ENCODE measurements at places on chromosomes 13 and 19. TPM values are rescaled to one million over a fixed set of nuclear protein-coding genes. Genes with fewer than 3 reads are reported as not detected.

The C13orf46 gene
- 0.88 TPM for polyA plus RNA-seq

GRCh38 chr13:75850916-75851315, 214.8 kb downstream of the LMO7 start:
- no peaks in the 10 kb centered on the region for H3K36me3 ChIP-seq
- no peak overlapping the region for H3K27ac ChIP-seq
- no peak for DNase-seq
- no peaks in the 10 kb centered on the region for H3K27me3 ChIP-seq

DNA sequence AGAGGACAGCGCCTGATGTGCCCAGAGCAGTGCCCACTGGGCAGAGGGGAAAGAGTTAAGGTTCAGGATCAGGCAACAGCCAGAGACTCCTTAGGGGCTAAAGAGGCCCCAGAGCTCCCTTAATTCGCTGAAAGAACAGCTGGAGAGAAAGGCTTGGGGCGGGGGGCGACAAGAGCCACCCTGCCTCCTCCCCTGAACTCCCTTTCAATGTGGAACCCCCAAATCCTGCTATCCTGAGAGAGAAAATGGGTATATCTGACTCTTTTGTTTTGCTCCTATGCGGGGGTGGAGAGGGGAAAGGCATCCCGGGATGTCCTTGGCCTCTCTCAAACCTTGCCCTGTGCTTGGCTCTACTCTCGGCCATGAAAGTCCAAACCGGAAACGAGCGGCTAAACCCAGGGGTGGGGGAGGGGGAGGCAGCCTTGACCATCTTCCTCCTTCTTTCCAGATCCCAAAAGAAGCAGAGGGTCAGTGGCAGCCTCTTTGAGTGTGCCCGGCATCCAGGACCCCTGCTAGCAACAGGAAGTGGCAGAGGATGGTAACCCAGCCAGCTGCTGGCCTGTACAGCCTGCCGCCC, 4.7 kb downstream of the PRKACA start:
- H3K4me1 ChIP-seq: peaks cover 46% of the 10 kb centered on the region
- peak overlapping the region; percentile 68 for H3K27ac ChIP-seq
- no peak overlapping the region for H3K4me3 ChIP-seq
- H3K36me3 ChIP-seq: no peaks in the 10 kb centered on the region
- H3K27me3 ChIP-seq: no peaks in the 10 kb centered on the region
- DNase-seq: peak; percentile 74

DNA sequence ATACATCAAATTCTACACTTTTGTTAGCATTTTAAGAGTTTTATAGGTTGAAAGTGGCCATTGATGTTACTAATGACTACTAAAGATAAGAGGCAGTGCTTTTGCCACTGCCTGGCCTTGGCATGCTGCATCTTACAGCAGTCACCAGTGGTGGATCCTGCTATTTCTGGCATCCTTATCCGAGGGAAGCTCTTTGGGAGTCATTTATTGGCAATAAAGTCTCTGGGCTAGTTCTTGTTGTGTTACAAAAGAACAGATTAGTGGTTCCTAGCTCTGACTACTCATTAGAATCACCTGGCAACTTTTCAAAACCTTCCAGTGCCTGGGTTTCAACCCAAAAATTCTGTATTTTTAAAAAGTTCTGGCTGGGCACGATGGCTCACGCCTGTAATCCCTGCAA, 94.5 kb downstream of the ZMYM2 start:
- H3K36me3 ChIP-seq: no peaks in the 10 kb centered on the region
- H3K27ac ChIP-seq: peak overlapping the region; percentile 11
- H3K4me1 ChIP-seq: no peaks in the 10 kb centered on the region

The MISP3 gene
- 4.0 TPM for polyA plus RNA-seq

- no peaks in the 10 kb centered on the region for H3K27me3 ChIP-seq
- H3K4me1 ChIP-seq: peaks cover 19% of the 10 kb centered on the region
- no peak overlapping the region for H3K27ac ChIP-seq
- DNase-seq: peak; percentile 89
- H3K4me3 ChIP-seq: no peak overlapping the region
Observed at GRCh38 chr19:45524575-45525129, 17.4 kb downstream of the VASP start.

- no peaks in the 10 kb centered on the region for H3K36me3 ChIP-seq
- H3K4me1 ChIP-seq: no peaks in the 10 kb centered on the region
- H3K27me3 ChIP-seq: no peaks in the 10 kb centered on the region
Observed at GRCh38 chr13:31890946-31891345, 140.6 kb upstream of the FRY start.

The TMEM272 gene
- polyA plus RNA-seq: 0.03 TPM

GRCh38 chr13:112131713-112132113, 64.8 kb downstream of the SOX1 start:
- H3K27ac ChIP-seq: no peak overlapping the region
- DNase-seq: no peak
- no peaks in the 10 kb centered on the region for H3K4me1 ChIP-seq
- H3K36me3 ChIP-seq: no peaks in the 10 kb centered on the region

GRCh38 chr13:48783181-48783630, 129.5 kb downstream of the CYSLTR2 start:
- peak overlapping the region; percentile 38 for H3K27ac ChIP-seq
- no peaks in the 10 kb centered on the region for H3K4me1 ChIP-seq
- peak; percentile 85 for DNase-seq
- H3K4me3 ChIP-seq: no peak overlapping the region

- H3K4me3 ChIP-seq: no peak overlapping the region
- no peaks in the 10 kb centered on the region for H3K27me3 ChIP-seq
- no peak overlapping the region for H3K27ac ChIP-seq
- DNase-seq: no peak
Observed at GRCh38 chr13:76596216-76596615, 290.0 kb downstream of the KCTD12 start.

DNA sequence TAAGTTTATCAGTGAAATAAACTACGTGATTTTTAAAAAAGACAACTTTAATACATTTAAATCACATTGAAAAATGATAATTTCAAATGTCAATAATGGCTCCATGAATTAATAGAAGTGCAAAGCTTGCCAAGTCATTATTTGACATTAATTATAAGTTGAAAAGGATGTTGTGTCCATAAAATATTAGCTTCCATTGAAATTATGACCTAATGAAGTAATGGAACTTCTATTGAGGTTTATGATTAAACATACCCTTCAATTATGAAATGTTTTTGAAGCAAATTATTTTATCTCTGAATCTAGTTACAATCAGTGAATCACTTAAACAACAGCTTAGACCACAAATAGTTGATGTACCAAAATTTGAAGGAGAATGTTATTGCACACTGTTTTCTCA, 144.2 kb downstream of the SLITRK6 start:
- no peak overlapping the region for H3K27ac ChIP-seq
- no peaks in the 10 kb centered on the region for H3K4me1 ChIP-seq
- H3K27me3 ChIP-seq: no peaks in the 10 kb centered on the region
- no peaks in the 10 kb centered on the region for H3K36me3 ChIP-seq
- DNase-seq: no peak
- no peak overlapping the region for H3K4me3 ChIP-seq

The TSKS gene
- 0.94 TPM for polyA plus RNA-seq

DNA sequence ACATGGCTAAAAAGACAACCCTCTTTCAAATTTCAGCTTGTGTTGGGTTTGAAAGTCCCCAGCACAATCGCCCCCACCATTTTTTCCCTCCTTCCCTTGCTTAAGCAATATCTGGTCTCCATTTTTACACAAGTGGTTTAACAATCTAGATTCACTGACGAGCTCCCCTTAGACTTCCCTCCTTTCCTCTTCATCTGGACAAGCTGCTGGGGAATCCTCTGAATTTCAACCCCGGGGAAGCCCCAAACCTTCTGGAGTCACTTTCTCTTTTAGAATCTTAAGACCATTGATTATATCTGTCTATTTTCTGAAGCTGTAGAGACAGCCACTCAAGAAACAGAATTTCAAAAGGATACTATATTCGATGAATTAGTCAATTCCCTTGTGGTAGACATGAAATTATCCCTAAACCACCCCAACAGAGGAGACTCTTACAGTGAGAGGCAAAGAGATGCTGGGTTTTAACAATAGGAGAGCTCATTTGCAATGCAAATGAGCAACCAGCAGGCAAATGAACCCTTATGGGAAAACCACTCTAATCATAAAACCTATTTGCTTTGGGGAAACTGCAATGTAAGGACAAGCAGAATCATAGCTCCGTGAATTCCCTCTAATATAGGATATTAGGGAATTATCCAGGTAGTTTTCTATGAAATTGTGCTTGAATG, 78.9 kb downstream of the TEX26 start:
- DNase-seq: no peak
- H3K36me3 ChIP-seq: no peaks in the 10 kb centered on the region
- no peaks in the 10 kb centered on the region for H3K4me1 ChIP-seq
- no peaks in the 10 kb centered on the region for H3K27me3 ChIP-seq
- H3K27ac ChIP-seq: no peak overlapping the region
- H3K4me3 ChIP-seq: no peak overlapping the region

- no peak overlapping the region for H3K27ac ChIP-seq
- no peak overlapping the region for H3K4me3 ChIP-seq
- H3K27me3 ChIP-seq: no peaks in the 10 kb centered on the region
Observed at GRCh38 chr13:70964124-70964523, 855.9 kb upstream of the KLHL1 start.

DNA sequence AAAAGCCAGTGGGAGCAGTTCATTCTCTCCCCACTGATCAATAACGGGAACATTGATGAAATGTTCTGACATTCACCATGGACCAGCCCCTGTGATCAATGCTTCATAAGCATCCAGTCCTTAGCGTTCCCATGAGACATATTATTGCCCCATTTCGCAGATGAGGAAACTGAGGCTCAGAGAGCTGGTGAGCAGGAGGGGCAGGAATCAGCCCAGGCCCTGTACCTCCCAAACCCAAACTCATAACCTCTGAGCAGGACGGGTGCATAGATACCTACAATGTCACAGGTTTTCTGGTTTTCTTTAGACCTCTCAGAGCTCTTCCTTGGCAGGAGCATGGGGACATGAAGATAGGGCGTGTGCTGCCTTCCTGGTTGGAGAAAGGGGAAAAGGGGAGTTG, 2.1 kb downstream of the MCOLN1 start:
- no peaks in the 10 kb centered on the region for H3K27me3 ChIP-seq
- no peak overlapping the region for H3K27ac ChIP-seq
- H3K4me1 ChIP-seq: peaks cover 21% of the 10 kb centered on the region
- no peak overlapping the region for H3K4me3 ChIP-seq
- no peak for DNase-seq
- H3K36me3 ChIP-seq: peaks cover 53% of the 10 kb centered on the region

- peak; percentile 56 for DNase-seq
- H3K27ac ChIP-seq: no peak overlapping the region
- H3K4me1 ChIP-seq: no peaks in the 10 kb centered on the region
- H3K27me3 ChIP-seq: peaks cover 60% of the 10 kb centered on the region
- H3K36me3 ChIP-seq: no peaks in the 10 kb centered on the region
Observed at GRCh38 chr13:52850396-52851136, 2.1 kb upstream of the PCDH8 start.

The EDDM13 gene
- polyA plus RNA-seq: 1.0 TPM

DNA sequence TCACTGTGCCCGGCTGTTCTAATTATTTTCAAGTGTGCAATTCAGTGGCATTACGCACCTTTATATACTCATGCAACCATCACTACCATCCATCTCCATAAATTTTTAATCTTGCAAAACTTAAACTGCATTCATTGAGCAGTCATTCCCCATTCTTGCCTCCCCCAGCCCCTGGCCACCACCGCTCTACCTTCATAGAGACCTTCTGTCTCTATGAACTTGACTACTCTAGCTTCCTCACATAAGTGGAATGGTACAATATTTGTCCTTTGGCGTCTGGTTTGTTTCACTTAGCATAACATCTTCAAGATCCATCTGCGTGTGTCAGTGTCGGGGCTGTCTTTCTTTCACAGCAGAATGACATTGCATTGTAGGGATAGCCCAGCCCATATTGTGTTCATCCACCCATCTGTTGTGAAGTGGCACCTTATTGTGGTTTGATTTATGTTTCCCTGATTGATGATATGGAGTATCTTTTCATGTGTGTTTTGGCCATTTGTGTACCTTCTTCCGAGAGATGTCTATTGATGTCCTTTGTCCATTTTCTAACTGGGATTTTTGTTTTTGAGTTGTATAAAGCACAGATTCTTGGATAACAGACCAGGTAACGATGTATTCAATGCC, 64.8 kb upstream of the FLT1 start:
- no peak overlapping the region for H3K4me3 ChIP-seq
- H3K36me3 ChIP-seq: no peaks in the 10 kb centered on the region
- H3K27ac ChIP-seq: no peak overlapping the region
- H3K4me1 ChIP-seq: no peaks in the 10 kb centered on the region
- H3K27me3 ChIP-seq: no peaks in the 10 kb centered on the region
- no peak for DNase-seq

- no peaks in the 10 kb centered on the region for H3K36me3 ChIP-seq
- no peak overlapping the region for H3K27ac ChIP-seq
- no peak for DNase-seq
- peaks cover 22% of the 10 kb centered on the region for H3K27me3 ChIP-seq
- peaks cover 5% of the 10 kb centered on the region for H3K4me1 ChIP-seq
Observed at GRCh38 chr19:17684256-17684655, 3.9 kb downstream of the UNC13A start.

GRCh38 chr13:83845106-83845505, 37.2 kb downstream of the SLITRK1 start:
- no peak overlapping the region for H3K4me3 ChIP-seq
- no peak overlapping the region for H3K27ac ChIP-seq
- no peak for DNase-seq
- H3K27me3 ChIP-seq: no peaks in the 10 kb centered on the region

DNA sequence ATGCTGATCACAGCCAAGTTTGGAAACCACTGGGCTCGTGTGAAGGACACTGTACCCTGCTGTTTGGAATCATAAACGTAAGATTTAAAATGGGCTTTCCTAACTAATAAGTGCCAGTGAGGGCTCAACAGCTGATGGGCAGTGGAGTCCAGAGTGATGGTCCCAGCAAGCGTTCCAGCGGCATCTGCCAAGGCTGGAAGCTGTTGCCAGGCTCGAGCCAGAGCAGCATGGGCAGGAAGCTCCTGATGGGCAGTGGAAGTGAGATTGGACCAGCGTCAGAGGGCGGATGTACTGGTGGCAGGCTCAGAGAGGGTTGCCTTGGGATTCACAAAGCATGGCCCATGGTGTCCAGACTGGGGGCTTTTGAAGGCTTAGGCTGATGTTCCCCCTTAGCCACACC, 30.2 kb downstream of the COL4A2 start:
- no peak overlapping the region for H3K4me3 ChIP-seq
- peaks cover 28% of the 10 kb centered on the region for H3K4me1 ChIP-seq
- no peaks in the 10 kb centered on the region for H3K27me3 ChIP-seq
- no peak for DNase-seq
- H3K36me3 ChIP-seq: no peaks in the 10 kb centered on the region

Data from adrenal gland (tissue), 19 donors.